ENCODE measurements at places on chromosomes 5 and 9.

DNA sequence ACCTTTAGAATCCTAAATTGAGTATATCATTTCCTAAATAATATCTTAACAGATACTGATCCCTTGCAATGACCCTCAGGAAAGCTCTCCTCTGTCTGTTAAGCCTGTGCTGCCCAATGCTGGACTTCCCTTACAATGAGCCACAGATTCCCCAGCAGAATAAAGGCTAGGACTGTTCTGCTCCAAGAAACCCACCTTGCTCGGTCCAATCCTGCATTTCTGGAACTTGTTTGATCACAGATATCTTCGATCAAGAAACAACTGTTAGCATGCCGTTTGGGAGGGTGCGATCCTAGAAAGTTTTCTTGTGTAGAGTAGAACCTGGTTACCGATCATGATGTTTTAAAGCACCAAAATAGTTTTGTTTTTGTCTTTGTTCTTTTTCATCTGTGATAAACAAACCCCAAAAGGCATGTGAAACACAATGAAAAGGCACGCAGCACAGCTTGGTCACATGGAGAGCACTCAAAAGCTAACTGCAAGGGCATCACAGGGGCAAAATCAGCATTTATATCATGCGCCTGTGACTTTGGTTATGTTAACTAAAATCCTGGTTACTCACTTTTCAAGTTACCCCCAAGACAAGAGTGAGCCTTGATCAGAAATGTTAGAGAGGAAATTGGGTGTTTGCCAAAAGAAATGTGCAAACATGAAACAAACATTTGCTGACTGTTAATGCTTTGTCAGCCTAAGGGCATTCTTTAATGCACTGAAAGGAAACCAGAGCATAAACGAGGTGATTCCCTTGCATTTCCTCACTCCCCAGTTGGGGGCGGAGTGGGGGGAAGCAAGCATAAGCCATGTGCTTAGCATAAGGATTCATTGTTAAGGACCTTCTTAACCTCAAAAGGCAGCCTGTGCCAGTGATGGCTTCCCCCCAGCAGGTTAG, 61.9 kb upstream of the ADAMTS16 start:
- no peak for DNase-seq

DNA sequence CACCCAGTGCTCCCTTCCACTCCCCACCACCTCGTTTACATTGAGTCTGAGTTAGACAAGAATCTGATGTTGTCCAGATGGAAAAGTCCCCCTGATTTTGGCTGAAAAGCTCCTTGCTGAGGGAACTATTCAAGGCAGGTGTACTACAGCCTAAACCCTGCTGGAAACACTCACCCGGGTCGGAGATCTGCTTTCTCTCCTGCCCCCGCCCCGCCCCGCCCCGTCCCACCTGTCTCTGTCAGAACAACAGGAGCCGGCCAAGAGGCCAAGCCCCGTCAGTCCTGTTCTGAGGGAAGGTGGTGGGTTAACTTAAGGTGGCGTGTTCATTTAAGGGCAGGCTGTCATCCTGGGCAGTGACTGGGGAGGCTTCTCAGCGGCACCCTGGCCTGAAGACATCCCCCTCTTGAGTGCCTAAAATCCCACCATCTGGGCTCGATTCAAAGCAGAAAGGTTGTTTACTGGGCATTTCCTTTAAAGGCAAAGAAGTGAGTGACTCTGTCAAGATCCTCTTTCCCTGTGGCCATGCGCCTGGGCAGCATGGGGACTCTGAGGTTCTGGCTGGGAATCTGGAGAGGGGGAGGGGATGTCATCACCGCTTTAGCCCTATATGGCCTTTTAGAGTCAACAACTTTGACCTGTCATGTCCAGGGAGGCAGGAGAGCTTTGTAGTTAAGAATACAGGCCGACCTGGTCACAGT, 71.1 kb upstream of the NEURL1B start:
- no peak for DNase-seq

DNA sequence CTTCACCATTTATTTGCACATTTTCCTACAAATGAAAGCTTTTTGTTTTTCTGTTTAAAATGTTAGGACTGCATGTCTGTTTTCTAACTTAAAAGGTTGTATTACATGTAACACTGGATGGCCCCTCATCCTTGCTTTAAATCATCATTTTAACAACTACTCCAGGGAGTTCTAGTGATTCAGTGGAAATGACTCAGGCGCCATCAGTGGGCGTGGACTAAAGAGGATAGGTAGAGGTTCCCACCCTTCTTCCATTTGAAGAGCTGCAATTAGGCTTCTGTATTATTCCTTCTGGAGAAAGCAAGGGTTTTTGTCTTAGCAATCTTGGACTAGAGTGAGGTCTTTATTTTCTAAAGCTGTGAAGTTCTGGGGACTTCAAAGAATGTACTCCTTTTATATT, 213.7 kb downstream of the TMEM38B start:
- DNase-seq = no peak

- DNase-seq = no peak
Observed at GRCh38 chr5:32837211-32837610, 126.1 kb downstream of the NPR3 start.

DNA sequence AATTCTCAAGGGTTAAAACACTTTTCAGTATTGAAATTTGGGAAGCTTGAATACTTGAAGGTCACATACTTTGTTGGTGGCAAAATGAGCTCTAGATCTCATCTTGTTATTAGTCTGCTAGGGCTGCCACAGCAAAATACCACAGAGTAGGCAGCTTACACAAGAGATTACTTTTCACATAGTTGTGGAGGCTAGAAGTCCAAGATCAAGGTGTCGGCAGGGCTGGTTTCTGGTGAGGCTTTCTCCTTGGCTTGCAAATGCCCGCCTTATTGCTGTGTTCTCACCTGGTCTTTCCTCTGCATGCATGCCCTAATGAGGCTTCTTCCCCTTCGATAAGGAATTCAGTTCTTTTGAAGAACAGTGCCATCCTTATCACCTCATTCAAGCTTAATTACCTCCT, 270.8 kb upstream of the ANKRD55 start:
- DNase-seq = no peak

DNA sequence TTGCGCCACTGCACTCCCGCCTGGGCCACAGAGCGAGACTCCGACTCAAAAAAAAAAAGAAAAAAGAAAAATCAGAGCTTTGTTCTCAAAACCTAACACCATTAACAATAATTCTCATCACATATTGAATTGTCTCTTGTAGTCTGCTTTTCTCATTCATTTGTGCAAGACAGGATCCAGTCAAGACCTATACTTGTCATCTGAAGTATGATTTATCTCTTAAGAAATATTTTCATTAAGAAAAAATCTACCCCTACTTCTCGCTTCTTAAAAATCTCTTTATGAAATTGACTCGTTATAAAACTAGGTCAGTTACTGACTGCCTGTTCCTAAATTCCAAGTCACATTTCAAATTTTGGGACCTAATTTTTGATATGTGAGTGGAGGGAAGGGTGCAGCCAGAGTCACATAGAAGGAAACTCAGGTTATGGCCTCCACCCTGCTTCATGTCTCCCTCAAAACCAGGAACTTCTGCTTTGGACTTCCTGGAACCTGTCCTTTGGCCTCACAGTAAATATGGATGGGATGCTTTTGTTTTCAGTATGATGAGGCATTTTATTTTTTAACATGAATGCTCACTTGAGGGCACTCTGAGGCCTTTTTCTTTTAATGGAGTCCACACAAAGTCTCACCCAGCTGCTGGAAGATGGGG, 18.9 kb downstream of the ZNF169 start:
- no peak for DNase-seq

DNA sequence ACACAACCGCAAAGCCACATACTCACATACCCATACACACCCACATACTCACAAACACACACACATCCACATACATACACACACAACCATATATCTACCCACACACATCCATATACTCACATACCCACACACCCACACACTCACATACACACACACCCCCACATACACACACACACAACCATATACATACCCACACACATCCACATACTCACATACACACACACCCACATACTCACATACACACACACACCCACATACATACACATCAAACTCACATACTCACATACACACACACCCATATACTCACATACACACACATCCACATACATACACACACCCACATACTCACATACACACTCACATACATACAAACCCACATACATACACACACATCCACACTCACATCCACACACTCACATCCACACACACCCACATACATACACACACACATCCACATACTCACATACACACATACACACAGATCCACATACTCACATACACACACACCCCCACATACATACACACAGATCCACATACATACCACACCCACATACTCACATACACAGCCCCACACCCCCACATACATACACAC, 220.0 kb downstream of the ADAMTS12 start:
- DNase-seq = no peak

- DNase-seq = no peak
Observed at GRCh38 chr5:122933956-122934355, 88.5 kb downstream of the SNX24 start.

DNA sequence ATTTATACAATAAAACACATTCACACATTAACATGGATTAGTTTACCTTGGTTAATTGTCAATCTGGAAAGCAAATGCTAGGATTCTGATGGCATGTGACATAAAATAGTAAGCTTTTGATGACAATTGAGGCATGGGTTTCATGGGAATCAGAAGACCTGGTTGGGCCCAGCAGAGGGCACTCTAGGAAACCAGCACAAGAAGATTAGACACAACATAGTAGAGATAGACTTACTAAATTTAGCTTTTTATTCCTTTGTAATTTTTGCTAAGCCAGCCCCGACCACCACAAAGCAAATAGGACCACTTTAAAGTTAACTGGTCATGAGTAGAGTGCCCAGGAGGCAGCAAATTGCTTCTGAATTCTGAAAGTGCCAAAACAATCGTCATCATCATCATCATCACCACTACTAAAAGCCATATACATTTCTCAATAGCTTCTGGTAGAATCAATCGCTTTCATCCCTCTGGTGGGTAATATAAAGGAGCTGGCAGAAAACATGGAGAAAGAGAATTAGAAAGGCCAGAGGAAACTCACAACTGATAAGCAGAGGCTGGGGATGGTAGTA, 163.2 kb downstream of the ARRDC3 start:
- DNase-seq = peak; percentile 29

DNA sequence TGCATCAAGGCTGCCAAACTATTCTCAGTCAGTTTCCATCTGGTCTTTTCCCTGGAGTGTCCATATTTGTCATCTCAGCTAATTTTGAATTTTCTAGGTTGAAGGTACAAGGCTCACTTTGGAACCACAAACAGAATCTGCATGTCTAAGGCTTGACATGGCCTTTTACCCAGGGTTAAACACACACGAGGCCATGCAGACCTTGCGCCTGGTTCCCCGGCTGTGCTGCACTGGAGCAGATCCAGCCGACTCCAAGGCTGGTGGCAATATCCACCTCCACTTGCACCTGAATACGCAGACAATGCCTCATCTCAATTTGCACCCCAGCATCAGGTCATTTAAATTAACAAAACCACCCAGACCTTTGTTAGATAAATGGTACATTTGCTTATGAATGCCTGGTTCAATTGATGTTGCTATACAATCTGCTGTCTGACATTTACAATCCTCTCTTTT, 276.2 kb downstream of the HSPA4 start:
- no peak for DNase-seq

- DNase-seq = no peak
Observed at GRCh38 chr9:131946180-131946579, 133.5 kb downstream of the MED27 start.

GRCh38 chr5:100899675-100900074, 3.4 kb downstream of the ST8SIA4 start:
- DNase-seq = no peak

DNA sequence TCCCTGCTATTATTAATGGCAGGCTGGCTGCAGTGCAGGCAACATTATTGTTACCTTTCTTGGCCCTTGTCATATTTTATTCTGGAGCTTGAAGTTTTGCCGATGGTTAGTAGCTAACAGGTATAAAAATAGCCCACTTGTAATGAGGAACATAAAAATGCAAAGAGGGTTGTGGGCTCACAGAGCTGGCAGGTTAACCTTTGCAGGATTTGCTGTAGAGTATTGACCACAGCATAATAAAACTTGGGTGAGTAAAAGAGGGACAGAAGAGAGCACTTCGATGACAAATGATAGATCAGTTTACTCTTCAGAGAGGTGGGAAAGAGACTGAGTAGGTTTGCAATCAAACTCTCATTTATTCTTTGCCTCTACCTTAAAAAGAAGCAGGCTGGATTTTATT, 49.7 kb upstream of the SGCD start:
- no peak for DNase-seq

- no peak for DNase-seq
Observed at GRCh38 chr5:448766-449090, 5.8 kb downstream of the EXOC3 start.

- DNase-seq = no peak
Observed at GRCh38 chr9:15268782-15269181, 38.2 kb downstream of the TTC39B start.

- DNase-seq = peak; percentile 69
Observed at GRCh38 chr5:61658592-61659008, 326.5 kb downstream of the ZSWIM6 start.

GRCh38 chr9:72333709-72334108, 31.3 kb downstream of the ZFAND5 start:
- no peak for DNase-seq

- peak; percentile 42 for DNase-seq
Observed at GRCh38 chr9:93576258-93577077, at the start of gene PHF2. Gene PHF2, plus strand, starts transcription at chr9:93576584. Its CDS starts 190 bp downstream, at chr9:93576774.

- no peak for DNase-seq
Observed at GRCh38 chr5:14497311-14497710, 84.3 kb upstream of the OTULINL start.

GRCh38 chr5:159525117-159525516, 194.8 kb upstream of the IL12B start:
- DNase-seq = no peak

- no peak for DNase-seq
Observed at GRCh38 chr5:54292866-54293265, 17.5 kb downstream of the ARL15 start.

DNA sequence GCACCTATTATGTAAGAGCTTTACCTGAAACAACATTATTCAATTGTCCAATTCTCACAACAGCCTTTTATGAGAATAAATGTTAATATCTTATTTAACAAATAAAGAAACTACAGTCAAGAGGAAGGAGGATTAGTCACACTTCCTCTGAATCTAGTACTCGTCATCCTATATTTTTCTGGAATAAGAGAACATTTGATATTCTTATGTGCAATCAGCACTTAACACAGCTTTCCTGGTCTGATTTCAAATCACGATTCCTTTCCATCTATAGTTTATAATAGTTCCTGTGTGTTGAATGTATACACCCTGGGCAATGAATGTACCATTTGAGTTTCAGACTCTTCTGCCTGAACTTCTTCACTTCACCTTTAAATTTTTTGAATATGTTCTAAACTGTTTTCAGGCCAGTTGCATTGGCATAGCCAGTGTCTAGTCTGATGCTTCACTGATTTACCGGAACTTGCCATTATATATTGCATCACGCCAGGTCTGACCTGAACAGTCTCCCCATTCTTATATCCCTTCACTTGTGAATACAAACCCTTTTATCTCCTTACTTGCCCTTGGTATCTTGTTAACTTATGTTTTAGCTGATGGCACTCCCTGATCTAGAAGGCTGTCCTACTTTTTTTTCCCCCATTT, 698.3 kb downstream of the MAT2B start:
- DNase-seq = no peak

GRCh38 chr5:174563899-174564298, 160.5 kb upstream of the MSX2 start:
- DNase-seq = no peak
